ENCODE measurements at places on chromosomes 12 and 14.
A peak's percentile ranks its signal among the peaks of the same experiment; 100 is the strongest.

- no peak for DNase-seq
Measured at GRCh38 chr12:98532687-98533304, 17.4 kb downstream of the TMPO start.

DNA sequence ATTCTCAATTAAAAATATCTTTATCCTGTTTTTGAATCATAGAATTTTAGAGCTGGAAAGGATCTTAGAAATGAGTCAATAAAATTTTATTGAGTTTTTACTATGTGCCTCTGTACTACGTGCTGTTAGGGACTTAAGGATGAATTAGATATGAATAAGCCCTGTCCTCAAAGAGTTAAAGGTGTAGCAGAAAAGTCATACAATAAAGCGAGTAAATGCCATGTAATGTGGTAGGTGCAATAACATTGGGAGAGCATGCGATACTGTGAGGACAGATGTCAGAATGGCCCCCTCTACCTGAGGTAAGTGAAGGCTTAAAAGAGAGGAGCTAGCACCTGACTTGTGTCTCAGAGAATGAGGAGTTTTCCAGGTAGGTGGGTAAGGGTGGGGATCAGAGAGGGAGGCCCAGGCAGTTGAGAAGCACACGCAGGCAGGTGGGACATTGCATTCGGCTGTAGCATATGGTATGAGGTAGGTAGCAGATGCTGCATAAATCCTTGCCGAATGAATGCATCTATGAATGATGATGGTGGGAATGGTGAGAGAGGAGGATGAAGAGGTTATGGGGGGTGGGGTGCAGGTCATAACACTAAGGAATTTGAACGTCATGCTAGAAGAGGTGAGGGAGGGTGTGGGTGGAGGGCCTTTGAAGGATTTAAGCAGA is 35.4 kb upstream of the ATP23 start:
- DNase-seq = no peak

GRCh38 chr14:73223049-73223448 is 14.3 kb upstream of the PAPLN start:
- no peak for DNase-seq

- DNase-seq = no peak
Measured at GRCh38 chr14:84131924-84132323, 1398.0 kb upstream of the FLRT2 start.

- DNase-seq = no peak
Measured at GRCh38 chr12:92619730-92620684, 82.8 kb upstream of the PLEKHG7 start.

- no peak for DNase-seq
Measured at GRCh38 chr14:51697848-51698247, 46.1 kb downstream of the FRMD6 start.

- DNase-seq = no peak
Measured at GRCh38 chr14:33451211-33451610, 499.7 kb downstream of the EGLN3 start.

- peak; percentile 27 for DNase-seq
Measured at GRCh38 chr12:58346032-58346632, 404.8 kb downstream of the ATP23 start.

DNA sequence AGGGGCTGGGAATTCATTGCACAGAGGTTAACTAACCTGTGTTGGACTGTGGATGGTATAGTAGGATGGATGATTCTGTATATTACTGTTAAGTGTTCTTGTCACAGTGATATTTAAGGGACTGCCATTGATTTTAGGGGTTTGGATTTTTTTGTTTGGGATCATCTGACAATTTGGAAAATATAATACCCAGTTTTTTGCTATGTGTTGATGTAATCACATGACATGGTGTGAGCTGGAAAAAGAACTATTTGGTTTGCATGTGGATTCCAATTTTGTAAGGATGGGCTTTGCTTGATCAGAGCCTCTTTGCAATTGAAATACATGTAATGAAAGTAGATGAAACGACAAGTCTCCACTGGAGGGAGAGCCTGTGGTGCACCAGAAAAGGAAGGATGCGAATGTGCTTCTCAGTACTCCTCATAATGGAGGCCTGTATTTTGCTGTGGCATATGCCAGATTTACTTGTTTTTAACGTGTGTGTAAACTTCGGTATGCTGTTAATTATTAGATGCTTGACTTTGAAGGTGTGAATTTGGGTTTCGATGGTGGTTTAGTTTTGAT is 2.7 kb downstream of the DYRK2 start:
- DNase-seq = no peak

- DNase-seq = no peak
Measured at GRCh38 chr12:98738002-98738401, 92.9 kb downstream of the APAF1 start.

- DNase-seq = no peak
Measured at GRCh38 chr12:38872561-38872960, 32.8 kb downstream of the CPNE8 start.

DNA sequence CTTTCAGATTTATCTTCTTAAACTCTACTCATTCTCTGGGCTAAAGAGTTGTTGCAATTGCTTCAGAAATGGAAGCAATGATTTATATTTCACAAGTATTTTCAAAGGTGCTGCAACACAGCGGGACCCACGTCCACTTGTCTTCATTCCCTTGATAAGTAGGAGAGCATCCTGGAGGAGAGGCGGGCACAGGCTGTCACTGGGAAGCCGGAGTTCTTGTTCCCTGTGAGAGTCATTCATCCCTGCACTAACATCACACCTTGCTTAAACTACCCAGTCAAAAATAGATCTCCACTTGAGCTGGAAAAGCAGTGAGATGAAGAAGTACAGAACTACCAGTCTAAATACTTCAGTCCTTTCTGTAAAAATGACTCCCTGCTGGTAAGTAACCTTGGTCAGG is 160.5 kb upstream of the RASSF8 start:
- DNase-seq = no peak

DNA sequence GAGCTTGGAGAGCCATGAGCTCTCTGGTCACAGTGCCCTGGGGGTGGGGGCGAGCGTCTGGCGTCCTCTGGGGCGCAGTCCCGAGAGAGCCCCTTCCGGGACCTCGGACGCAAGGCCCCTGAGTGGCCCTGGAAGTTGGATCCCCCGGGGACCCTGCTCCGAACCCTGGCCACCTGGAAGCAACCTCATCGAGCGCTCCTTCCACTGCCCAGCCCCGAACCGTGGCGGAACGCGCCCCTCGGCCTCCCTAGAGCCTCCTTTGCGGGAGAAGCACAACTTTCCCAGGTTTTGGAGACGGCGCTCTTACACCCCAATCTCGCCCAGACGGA is 1.2 kb downstream of the NOS1 start:
- DNase-seq = no peak

GRCh38 chr12:76628745-76629144 is 69.2 kb upstream of the OSBPL8 start:
- DNase-seq = no peak

GRCh38 chr14:44565968-44566367 is 58.9 kb upstream of the FSCB start:
- no peak for DNase-seq

- no peak for DNase-seq
Measured at GRCh38 chr14:69323999-69324282, 64.0 kb downstream of the GALNT16 start.

DNA sequence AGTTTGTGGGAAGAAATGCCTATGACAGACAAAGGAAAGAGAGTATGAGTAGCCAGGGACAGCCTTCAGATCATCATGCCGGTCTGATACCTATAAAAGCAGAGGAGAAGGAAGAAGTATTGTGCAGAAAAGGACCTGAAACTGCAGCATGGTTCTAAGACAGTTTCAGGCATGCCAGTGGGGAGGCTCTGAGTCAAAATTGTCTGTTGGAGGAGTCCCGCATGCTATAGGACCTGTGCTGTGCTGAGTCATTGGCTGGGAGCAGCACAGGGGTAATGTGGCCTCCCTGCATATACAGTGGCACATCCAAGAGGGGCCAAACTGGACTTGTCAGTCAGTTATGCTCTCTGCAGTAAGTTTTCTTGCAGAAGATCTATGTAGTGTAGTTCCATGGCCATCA is 40.7 kb downstream of the NEUROD4 start:
- no peak for DNase-seq

DNA sequence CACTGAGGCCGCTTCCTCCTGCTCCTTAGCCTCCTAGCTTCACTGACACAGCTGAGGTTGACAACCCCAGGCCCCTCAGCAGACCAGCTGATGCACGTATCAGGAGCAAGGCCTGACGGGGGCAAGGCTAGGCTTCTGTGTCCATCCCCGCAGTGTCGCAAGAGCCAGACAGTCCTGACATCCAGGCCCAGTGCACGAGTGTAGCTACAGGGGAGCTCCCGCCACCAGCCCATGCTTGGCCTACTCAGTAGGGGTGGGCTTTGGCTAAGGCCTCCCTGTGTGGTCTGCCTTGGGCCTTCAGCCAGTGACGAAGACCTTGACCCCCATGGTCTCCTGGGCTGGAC is 179.1 kb downstream of the DPF3 start:
- no peak for DNase-seq

DNA sequence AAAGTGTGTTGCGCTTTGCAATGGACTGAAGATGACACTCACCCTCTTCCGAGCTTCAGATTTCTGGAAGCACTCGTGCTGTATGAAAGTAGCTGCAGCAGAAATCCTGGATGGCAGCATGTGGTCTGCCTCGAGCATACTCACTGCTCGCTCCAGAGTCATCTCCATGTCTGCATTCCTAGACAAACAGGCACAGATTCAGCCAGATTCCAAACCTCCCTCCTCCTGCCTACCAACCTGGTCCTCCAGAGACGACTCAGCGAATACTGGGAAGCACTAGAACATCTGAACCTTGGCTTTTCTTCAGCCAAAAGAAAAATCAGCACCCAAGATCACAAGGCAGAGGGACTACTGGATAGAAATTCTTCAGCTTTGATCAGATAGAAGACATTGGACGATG is 27.7 kb downstream of the PKP2 start:
- DNase-seq = no peak

DNA sequence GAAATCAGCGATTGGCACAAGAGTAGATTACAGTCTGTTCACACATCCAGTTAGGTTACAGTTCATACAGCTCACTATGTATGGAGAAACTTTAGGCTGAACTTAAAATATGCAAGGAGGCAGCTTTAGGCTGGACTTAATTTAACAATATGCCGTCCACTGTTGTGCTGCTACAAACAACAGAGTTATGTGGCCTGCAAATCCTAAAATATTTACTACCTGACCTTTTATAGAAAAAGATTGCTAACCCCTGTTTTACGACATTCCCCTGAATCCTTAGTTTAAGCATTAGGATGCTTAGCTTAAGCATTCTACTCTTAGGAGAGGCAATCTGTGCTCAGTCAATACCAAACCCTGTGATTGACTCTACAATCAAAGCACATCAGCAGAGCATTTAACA is 50.9 kb downstream of the DAO start:
- no peak for DNase-seq

- DNase-seq = no peak
Measured at GRCh38 chr14:103401223-103402214, 16.3 kb downstream of the MARK3 start.

DNA sequence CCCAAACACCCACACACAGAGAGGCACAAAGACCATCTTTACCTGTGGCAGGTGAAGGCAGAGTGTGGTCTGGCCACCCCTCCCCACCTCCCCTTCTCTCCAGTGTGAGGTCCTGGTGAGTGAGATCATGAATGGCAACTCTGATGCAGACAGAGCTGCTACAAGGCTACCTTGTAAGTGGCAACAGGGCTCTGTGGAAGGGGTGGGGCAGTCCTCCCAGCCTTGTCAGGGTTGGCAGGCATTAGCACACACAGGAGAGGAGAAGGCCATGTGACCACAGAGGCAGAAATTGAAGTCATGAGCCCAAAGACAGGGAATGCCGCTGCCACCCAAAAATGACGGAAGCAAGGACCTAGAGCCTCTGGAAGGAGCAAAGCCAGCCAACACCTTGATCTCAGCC is 30.7 kb downstream of the VWF start:
- no peak for DNase-seq

- DNase-seq = no peak
Measured at GRCh38 chr14:59964251-59965007, 44.5 kb downstream of the LRRC9 start.

GRCh38 chr12:29208060-29208459 is 59.0 kb downstream of the FAR2 start:
- DNase-seq = no peak

DNA sequence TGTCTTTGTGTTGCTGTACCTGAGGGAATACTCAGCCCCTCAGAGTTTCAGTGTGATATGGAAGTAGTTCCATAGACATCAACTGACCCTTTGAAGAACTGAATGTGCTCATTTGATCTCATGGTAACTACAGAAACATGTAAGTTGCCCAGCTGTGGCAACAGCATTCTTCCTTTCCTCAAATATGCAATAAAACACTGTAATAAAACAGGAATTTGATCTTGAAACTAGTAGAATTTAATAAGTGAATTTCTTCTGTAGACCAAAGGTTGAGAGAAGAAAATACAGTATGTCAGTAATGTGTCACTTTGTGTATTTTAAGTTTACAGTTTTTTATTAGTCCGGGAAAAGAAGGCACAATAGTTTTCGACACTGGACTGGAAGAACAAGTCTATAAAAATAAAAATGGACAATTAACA is 31.9 kb downstream of the KCTD10 start:
- no peak for DNase-seq

- no peak for DNase-seq
Measured at GRCh38 chr12:49949866-49950265, 671 bp upstream of the AQP2 start.

DNA sequence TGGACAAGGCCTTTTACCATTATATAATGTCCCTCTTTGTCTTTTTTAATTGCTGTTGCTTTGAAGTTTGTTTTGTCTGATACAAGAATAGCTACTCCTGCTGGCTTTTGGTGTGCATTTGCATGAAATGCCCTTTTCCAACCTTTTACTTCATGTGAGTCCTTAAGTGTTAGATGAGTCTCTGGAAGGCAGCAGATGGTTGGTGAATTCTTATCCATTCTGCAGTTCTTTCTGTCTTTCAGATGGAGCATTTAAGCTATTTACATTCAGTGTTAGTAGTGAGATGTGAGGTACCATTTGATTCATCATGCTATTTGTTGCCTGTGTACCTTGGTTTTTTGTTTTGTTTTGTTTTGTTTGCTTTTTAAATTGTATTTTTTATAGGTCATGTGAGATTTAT is 208.3 kb downstream of the GPHN start:
- no peak for DNase-seq

DNA sequence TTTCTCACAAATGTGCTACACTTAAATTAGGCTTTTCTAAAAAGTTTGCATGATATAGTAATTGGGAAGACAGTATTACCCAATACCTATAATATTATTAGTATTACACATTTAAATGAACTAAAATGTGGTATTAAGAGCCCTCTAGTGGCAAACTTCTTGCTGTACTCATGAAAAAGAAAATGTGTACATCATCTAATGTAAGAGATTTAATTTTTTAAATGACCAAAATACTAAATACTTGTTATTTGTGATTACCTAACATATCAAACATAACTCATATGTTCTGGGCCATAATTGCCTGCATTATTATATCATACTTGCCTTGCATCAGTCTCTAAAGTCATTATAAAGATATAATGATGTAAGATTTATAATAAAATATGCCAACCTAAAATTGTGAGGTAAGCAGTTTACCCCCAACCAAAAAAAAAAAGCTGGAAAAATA is 64.2 kb downstream of the DNAI7 start:
- DNase-seq = no peak

DNA sequence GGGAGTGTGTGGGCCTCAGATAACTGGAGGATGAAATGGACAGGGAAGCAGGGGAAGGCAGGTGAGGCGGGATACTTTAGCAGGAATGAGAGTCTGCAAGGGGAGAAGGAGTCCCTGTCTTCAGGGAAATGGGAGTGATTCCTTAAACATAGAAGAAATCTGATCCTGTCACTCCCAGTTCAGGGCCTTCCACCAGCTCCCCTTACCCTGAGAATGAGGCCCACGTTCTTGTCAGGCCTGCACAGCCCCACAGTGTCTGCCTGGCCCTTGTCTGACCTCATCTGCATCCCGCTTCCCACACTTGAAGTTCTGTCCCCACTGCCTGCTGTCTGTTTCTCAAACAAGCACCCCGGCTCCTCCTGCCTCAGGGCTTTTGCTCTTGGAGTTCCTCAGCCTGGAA is 12.6 kb upstream of the LRP1-AS start:
- no peak for DNase-seq
